ENCODE measurements at places on chromosomes 7 and 10. TPM values are rescaled to one million over a fixed set of nuclear protein-coding genes. Genes with fewer than 3 reads are reported as not detected.

The GATA3 gene
- total RNA-seq, result not detected

The PPP2R2D gene
- total RNA-seq, result 28.0 TPM

The INSYN2A gene
- total RNA-seq, result 0.98 TPM

DNA sequence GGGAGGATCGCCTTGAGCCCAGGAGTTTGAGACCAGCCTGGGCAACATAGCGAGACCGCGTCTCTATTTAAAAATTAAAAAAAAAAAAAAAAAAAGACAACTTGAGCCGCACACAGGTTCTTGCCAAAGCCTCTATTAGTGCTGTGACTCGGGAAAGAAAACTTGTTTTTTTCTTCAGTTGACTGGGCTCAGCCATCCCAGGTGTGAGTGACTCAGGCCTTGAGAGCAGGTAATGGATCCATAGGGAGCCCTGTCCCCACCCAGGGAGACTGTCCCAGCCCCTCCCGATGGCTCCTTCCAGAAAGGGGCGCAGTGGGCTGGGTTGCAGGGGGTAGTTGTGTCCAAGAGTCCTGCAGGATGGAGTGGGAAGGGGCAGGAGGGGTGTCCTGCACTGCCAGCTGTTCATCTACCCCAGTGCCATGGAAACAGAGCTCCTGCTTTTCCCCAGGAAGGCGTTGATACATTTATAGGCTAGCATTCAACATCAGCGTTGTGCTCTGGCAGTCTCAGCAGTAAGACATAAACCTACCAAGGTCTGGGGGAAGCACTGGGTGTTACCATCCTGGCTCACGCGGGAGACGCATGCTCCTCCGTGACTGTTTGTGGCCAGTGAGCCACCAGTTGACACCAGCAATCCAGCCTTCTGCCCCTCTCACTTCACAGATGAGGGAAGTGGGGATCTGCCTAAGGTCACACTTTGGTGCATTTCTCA is 126.6 kb downstream of the CUX1 start:
- DNase-seq, result no peak

DNA sequence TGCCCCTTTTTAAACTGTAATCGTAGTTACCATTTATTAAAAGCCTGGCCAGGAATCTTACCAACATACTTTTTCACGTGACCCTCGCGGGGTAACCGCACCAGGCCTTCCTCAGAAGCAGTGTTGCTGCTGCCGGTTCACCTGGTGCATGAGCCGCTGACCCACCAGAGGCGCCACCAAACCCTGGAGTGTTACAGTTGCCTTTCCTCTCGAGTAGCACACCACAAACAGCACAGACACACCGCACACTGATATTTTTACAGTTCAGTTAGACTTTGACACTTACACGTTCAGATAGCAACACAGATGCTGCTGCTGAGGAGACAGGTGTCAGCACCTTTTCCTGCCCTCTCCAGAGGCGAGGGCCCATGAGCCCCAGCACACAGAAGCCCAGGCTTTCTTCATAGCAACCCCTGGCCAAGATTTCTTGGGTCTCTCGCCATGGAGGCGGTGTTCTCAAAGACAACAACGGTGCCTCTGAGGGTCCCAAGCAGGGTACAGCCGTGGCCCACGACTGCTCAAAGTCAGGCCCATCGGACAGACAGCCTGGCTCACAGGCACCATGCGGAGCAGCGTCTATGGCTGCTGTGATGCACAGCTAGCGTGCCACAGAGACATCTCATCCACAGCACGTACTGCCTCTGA is 123.1 kb downstream of the DIP2C start:
- DNase-seq, result no peak

DNA sequence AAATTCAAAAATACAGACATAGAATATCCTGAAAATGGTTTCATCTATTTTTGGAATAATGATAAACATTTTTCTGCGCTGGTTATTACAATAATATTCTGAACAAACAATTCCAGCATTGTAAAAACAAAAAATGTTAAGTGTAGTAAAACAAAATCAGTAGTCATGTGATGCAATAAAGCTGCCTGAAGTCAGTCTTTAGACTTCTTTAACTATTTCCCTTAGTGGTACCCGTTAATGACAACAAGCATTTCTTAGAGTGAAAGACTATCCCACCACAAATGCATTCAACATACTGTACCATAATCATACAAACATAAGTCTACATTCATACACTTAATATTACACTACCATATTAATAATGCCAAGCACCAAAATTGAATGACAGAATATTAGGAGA is 1.6 kb downstream of the SKAP2 start:
- no peak for DNase-seq

DNA sequence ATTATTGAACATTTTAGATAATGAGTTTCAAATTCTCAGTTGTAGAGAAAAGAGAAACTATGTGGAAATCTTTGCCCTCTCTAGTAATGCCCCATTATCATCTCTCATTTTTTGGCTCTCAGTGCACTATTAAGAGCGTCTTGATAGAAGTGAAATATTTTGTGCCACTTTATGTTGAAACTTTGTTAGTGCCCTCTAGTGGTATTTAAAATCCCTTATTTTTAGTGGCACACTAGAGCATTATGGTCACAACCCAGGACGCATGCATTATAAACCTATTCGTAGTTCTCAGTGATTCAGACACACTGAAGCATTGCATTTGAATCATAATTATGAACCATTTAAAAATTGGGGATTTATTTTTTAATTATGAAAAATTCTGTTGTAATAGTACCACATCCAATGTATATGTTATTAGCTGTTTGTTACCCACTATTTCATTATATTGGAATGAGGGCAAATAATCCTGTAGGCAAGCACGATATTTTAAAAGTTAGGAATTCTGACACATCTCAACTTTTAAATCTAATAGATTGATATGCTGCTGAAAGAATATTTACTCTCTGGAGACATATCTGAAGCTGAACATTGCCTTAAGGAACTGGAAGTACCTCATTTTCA is 21.9 kb downstream of the PDCD4 start:
- DNase-seq, result no peak

All from tibial nerve (tissue), 4 donors.